Activated CD4-positive, alpha-beta T cell treated with anti-CD3 and anti-CD28 coated beads, Interleukin-2, amount 10 ng/mL, durations not matched to agents 7 days and 5 days (primary cell): ENCODE measurements at places on chromosomes 13 and 19.

GRCh38 chr13:27482983-27483382 is 32.6 kb upstream of the MTIF3 start:
- H3K36me3 ChIP-seq = peaks cover 3% of the 10 kb centered on the region
- H3K27me3 ChIP-seq = no peaks in the 10 kb centered on the region
- no peak overlapping the region for H3K27ac ChIP-seq
- H3K4me3 ChIP-seq = no peak overlapping the region

- no peak overlapping the region for H3K4me3 ChIP-seq
- H3K36me3 ChIP-seq = peaks cover 11% of the 10 kb centered on the region
- DNase-seq = no peak
- H3K27ac ChIP-seq = no peak overlapping the region
- H3K27me3 ChIP-seq = no peaks in the 10 kb centered on the region
These were observed 6.3 kb upstream of the DOCK9 start for GRCh38 chr13:98984118-98984517.

DNA sequence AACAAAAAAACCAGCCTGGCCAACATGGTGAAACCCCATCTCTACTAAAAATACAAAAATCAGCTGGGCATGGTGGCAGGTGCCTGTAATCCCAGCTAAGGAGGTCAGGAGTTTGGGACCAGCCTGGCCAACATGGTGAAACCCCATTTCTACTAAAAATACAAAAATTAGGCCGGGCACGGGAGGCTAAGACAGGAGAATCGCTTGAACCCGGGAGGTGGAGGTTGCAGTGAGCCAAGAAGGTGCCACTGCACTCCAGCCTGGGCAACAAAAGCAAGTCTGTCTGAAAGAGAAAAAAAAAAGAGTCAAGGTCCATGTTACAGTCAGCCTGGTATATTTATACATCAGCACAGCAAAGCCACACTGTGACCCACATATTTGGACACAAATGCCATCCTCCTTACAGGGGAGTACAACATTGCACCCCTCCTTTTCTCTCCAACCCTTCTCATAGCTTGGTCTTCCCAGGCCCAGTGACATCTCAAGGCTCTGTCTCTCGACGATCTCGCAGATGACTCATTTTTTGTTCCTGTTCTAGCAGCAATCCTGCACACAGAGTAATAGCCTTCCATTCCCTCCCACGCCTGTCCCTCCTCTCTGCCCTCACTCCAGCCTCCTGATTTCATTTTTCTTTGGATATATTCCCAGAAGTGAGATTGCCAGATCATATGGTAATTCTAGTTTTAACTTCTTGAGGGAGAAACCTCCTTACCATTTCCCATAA is 21.0 kb upstream of the DPP9 start:
- H3K4me1 ChIP-seq = peaks cover 4% of the 10 kb centered on the region
- H3K27ac ChIP-seq = no peak overlapping the region
- no peaks in the 10 kb centered on the region for H3K36me3 ChIP-seq
- H3K27me3 ChIP-seq = peaks cover 17% of the 10 kb centered on the region
- DNase-seq = no peak

DNA sequence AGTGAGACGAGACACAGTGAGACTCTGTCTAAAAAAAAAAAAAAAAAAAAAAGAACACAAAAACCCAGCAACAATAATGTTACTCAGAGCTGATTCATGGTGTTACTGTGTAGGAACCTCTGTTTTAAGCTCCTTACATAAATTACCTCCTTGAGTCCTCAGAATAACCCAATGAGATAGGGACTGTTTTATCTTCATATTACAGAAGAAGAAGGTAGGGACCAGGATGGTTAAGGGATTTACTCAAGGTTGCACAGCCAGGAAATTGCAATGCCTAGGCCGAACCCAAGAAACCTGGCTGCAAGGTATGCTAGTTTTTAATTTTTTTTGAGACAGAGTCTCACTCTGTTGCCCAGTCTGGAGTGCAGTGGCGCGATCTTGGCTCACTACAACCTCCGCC is 1.5 kb upstream of the DAND5 start:
- H3K27me3 ChIP-seq = no peaks in the 10 kb centered on the region
- H3K4me3 ChIP-seq = no peak overlapping the region
- no peak overlapping the region for H3K27ac ChIP-seq
- DNase-seq = no peak

GRCh38 chr19:14555918-14556661 is 15.8 kb downstream of the NDUFB7 start:
- H3K4me3 ChIP-seq = no peak overlapping the region
- H3K27me3 ChIP-seq = no peaks in the 10 kb centered on the region
- DNase-seq = no peak
- peaks cover 36% of the 10 kb centered on the region for H3K4me1 ChIP-seq

GRCh38 chr19:18594096-18594823 is 5.7 kb downstream of the REX1BD start:
- H3K4me3 ChIP-seq = peak overlapping the region; percentile 24
- H3K4me1 ChIP-seq = peaks cover 27% of the 10 kb centered on the region
- H3K36me3 ChIP-seq = peaks cover 16% of the 10 kb centered on the region
- peak; percentile 67 for DNase-seq

DNA sequence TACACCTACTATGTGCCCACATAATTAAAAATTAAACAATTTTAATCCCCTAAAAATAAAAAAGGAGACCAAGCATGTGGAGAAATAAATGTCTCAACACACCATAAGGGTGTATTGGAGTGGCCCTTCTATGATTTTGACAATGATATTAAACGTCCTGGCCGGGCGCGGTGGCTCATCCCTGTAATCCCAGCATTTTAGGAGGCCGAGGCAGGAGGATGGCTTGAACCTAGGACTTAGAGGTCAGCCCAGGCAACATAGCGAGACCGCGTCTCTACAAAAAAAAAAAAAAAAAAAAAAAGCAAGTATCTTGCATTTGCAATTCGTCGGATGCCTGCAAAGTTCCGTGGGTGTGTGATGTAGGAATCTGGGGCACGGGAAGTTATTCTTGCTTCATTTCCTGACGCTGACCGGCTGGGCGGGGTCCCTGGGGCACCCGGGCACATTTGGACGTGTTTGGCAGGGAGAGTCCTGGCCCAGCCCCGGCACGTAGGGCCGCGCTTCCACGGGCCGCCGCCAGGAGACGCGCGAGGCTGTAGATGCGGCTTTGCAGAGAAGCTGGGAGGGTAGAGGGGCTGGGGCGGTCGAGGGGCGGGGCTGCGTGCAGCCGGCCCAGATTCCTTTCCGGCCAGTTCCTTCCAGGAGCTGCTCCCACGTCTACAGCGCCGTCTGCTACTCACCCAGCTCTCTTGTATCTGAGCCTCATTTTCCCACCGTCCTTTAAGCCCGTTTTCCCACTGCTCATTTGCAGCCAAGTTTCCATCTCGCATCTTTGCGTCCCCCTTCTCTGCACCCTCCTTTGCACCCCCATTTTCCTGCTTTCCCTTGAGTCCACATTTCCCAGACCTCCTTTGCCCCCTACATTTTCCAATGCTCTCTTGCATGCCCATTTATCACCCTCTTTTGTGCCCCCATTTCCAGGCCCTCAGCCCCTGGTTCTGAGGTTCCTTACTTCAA is 2.2 kb upstream of the TSPAN16 start:
- no peaks in the 10 kb centered on the region for H3K36me3 ChIP-seq
- H3K27ac ChIP-seq = no peak overlapping the region
- H3K27me3 ChIP-seq = peaks cover 51% of the 10 kb centered on the region
- peak; percentile 69 for DNase-seq
- H3K4me1 ChIP-seq = peaks cover 9% of the 10 kb centered on the region

DNA sequence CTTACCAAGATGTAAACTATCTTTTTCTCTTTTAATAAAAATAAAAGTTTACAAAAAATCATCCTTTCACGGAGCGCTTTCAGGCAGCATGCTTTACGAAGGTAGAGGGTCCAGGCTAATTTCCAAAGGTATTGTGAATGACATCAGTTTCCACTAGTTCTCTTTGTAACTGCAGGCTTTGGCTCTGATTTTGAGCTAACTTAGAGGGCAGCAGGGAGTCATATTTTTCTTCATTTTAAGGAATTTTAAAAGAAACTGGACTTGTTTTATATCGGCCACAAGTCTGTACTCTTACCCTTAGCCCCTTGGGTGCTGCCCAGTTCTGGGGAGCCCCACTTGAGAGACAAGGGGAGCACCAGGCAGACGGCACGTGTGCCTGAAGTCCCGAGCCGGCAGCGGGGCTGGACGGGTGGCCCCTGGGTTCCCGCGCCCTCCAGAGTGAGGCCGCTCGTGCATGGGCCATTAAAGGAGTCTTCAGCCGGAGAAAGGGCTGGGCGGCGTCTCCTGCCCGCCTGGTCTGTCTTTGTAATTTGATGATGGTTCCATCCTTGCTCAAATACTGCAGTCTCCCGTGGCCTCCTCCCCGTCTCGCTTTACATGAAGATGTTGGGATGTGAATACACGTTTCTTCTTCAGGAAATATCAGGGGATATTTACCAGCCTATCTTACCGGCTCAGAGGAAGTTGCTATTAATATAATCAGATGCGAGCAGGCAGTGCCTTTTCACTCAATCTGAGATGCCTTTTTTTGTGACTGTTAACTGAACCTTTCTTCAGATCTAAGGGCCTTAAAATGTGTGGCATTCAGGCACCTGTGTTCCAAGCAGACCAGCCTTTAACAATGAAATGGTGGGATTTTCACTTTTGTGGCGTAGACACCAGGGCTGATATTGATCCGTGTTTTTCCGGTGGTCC is 67.4 kb downstream of the GGACT start:
- H3K27ac ChIP-seq = no peak overlapping the region
- H3K27me3 ChIP-seq = peaks cover 6% of the 10 kb centered on the region
- no peak overlapping the region for H3K4me3 ChIP-seq
- H3K4me1 ChIP-seq = peaks cover 25% of the 10 kb centered on the region
- no peak for DNase-seq

DNA sequence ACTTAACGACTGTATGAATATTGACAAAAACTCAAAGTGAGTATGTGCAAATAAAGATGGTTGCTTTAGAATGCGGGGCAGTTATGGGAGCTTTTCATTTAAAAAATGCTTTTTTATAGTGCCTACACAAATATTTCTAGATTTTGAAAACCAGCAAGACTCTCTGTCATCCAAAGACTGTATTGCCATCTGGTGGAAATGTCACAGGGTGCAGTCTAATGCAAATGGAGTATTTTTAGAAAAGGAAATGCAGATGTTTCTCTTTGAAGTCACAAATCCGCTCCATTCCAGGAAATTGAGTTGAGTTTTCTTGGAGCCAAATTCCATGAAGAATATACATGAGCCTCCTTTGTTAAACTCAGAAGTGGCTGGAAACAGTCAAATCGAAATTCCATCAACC is 2.3 kb upstream of the C1QTNF9B start:
- H3K27ac ChIP-seq = no peak overlapping the region
- DNase-seq = peak; percentile 57
- no peaks in the 10 kb centered on the region for H3K36me3 ChIP-seq

- H3K27ac ChIP-seq = no peak overlapping the region
- peaks cover 2% of the 10 kb centered on the region for H3K27me3 ChIP-seq
- no peak overlapping the region for H3K4me3 ChIP-seq
- DNase-seq = peak; percentile 12
These were observed 65.9 kb upstream of the ZNF599 start for GRCh38 chr19:34838753-34839431.

DNA sequence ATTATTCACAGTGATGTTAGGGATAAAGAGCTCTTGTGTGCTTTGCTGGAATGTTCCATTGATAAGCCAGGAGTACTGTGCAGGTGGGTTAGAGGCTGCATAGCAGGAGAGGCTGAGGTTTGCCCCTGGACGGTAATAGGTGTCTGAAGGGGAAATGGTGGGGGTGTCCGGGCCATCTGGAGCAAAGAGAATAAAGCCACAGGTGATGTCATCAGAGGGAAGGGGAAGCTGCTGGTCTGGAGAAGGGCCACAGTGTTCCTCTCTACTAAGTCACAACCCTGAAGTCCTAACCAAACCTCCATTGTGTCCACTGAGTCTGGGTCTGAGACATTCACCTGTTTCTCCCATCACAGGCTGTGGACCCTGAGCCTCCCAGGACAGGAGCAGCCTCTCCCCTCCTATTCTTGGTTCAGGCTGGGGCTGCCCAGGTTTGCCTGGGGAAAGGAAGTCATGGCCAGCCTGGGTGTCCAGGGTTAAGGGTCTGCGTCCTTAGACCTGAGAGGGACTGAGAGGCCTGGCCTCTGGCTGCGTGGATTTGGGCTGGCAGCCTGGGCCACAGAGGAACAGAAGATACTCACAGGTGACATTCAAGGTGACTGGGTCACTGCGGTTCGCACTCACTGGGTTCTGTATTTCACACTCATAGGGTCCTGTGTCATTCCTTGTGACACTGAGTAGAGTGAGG is 6.8 kb downstream of the CEACAM1 start:
- H3K27me3 ChIP-seq = no peaks in the 10 kb centered on the region
- DNase-seq = no peak
- H3K4me3 ChIP-seq = no peak overlapping the region

DNA sequence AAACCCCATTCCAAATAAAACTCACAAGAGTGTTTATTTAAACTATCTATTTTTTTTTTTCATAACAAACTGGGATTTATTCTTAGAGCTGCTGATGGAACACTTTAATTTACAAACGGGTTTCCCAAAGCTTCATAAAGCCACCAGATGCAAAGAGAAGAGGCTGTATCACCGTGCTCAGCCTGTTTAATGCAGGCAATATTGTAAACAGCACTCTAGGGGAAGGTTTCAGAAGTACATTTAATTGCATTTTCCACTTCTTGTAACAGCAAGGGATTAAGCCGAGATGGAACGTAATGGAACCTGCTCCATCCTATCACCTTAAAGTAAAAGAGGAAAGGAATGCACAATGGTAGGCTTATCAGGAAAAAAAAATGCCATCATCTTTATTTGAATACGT is 550.6 kb upstream of the ARGLU1 start:
- no peaks in the 10 kb centered on the region for H3K36me3 ChIP-seq
- DNase-seq = no peak
- H3K27ac ChIP-seq = no peak overlapping the region
- H3K27me3 ChIP-seq = no peaks in the 10 kb centered on the region
- H3K4me3 ChIP-seq = no peak overlapping the region
- no peaks in the 10 kb centered on the region for H3K4me1 ChIP-seq

DNA sequence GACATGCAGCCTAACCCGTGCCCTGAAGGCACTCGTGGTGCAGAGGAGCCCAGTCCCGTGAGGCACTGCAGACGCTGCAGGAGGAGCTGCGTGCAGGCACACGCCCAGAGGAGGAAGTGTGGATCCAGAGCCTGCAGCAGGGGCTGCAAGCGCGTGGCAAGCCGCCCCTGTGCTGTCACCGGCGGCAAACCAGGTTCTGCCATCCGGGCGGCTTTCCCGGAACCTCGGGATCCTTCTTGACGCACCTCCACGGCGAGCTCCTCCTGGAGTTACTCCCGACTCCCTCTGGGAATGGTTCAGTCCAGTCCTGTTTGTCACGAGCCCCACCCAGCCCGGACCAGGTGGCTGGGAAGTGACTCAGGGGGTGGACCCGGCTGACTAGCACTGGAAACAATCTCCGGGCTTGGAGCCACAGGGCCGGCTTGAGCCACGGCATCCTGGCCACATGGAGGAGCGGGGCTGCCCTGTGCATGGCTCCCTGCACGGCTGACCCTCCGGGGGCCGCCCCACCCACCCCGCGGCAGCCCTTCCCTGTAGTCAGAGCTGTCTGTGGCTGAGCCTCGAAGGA is 10.2 kb downstream of the DPP9 start:
- no peak overlapping the region for H3K4me3 ChIP-seq
- H3K27ac ChIP-seq = no peak overlapping the region
- H3K4me1 ChIP-seq = peaks cover 13% of the 10 kb centered on the region
- no peak for DNase-seq
- H3K27me3 ChIP-seq = no peaks in the 10 kb centered on the region
- H3K36me3 ChIP-seq = peaks cover 28% of the 10 kb centered on the region

- H3K4me1 ChIP-seq = no peaks in the 10 kb centered on the region
- H3K27me3 ChIP-seq = no peaks in the 10 kb centered on the region
- no peaks in the 10 kb centered on the region for H3K36me3 ChIP-seq
These were observed 67.8 kb upstream of the SERTM1 start for GRCh38 chr13:36606060-36606459.
